Muscle of back (tissue), 13 donors: ENCODE measurements at places on chromosomes 11 and 22. TPM values are rescaled to one million over a fixed set of nuclear protein-coding genes. Genes with fewer than 3 reads are reported as not detected.

The PGA5 gene
- polyA plus RNA-seq, result 0.65 TPM

The KCNJ1 gene
- polyA plus RNA-seq, result 0.25 TPM

The OR5A1 gene
- not detected for polyA plus RNA-seq

The PIH1D2 gene
- 0.65 TPM for polyA plus RNA-seq

The NXPE2 gene
- 0.13 TPM for polyA plus RNA-seq

The GRAP2 gene
- 1.1 TPM for polyA plus RNA-seq

The BTBD18 gene
- polyA plus RNA-seq, result 0.12 TPM

The GLYATL2 gene
- 0.85 TPM for polyA plus RNA-seq

DNA sequence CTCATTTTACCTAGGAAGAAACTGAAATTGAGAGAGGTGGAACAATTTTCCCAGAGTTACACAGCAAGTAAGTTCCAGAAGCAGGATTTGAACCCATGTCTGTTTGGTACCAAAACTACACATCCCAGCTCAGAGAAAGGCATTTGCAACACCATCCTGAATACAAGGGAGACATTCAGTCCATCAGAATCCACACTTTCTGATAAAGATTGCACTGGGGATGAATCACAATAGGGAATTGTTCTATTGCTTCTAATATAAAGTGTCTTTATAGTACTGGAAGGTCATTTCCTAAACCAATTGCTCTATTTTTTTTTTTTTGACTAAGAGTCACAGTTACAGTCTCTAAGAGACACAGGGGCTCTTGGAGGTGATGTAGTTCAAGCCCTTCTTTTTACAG, 208.1 kb upstream of the CADM1 start:
- DNase-seq, result no peak

- peak; percentile 98 for DNase-seq
Observed at GRCh38 chr11:65720211-65720934, at the start of gene RNASEH2C. Gene RNASEH2C (minus strand): TSS chr11:65720798. CDS start chr11:65720758, 40 bp downstream.

DNA sequence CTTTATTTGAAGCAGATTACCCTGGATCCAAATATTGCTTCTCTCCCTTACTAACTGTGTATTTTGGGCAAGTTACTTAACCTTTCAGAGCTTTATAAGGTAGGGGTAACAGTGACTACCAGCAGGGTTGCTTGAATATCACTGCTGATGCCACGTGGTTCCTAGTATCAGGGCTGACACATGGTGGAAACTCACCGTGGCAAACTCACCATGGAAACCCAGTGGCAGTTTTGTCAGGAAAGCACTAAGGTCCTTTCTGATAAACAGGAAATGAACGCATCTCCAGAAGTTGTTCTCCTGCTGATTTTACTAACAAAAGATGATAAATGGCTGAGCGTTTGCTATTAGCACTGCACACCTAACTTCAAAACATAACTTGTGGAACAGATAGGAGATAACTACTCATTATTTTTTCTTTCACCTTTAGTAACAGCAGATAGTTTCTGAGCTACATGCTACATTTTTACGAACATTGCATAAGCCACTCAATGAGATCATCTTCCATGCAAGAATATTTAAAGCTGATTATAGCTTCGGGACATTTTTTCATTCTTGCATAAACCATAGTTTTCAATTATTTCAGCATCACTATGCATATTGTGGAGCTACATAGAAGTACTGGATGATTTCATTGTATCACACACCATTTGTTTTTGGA, 59.7 kb upstream of the RAG2 start:
- DNase-seq, result no peak

DNA sequence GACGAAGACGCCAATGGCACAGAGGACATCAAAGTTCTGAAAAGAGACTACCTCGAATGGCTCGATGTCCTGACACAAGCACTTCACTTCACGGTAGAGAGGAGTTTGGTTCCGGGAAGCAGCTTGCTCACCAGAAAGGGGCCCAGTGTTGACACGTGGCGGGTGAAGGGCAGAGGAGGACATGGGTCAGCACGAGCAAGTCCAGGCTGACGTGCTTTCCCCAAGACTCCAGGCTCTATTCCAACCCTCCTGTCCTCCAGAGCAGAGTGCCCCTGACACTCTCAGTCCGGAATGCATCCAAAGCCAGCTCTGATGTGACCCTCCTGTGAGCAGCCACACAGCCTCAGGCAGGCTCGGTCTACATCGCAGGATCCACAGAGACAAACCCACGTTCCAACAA, 77.5 kb upstream of the BID start:
- peak; percentile 47 for DNase-seq

GRCh38 chr11:36151933-36152580, 137.2 kb downstream of the COMMD9 start:
- DNase-seq, result no peak

DNA sequence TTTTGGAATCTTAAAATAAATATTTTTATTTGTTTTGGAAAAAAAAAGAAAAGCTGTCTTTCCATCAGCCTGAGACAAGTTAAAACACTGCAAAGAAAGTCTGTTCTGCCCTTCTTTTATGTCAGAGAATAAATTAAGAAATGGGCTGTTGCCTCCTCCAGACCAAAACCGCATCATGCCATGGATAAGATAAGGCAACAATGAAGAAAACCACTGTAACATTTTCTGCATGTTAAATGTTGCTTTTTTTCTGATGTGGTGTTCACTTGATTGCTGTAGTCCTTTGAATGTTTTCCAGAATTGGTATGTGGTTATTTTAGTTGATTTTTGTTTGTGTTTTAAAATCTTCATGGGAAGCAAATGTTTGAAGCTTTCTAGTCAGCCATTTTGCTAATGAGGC, 319.2 kb upstream of the CNTN5 start:
- no peak for DNase-seq

GRCh38 chr22:45682064-45682463, 10.4 kb downstream of the ATXN10 start:
- no peak for DNase-seq

DNA sequence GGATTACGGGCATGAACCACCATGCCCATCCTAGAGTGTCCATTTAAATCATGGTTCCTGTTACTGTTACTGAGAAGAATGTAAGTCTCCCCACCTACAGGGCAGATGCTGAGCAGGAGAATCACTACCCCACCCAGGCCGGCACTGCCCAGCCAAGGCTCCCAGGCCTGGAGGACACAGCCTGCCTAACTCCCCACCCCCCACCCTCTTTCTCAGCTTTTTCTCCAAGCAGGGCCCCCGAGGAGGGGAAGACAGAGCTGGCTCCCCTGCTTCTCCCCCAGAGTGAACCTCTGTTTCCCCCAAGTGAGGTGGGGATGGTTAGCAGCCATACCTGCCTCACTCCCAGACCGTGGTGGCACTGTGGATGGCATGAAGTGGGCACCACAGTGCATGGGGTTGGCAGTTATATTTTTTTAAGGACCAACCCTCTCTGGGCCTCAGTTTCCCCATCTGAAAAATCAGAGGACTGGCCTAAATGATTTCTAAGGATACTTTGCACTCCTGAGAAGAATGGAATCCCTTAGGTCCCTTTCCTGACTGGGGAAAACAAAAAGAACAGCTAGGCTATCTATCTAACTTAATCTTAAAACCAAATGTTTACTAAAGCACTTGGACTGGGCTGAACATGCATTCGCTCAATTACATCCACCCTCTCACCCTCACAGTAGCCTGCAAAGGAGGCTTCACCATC, 5.0 kb downstream of the CBX7 start:
- DNase-seq, result no peak

- DNase-seq, result no peak
Observed at GRCh38 chr22:37133304-37134018, 16.3 kb downstream of the IL2RB start.

DNA sequence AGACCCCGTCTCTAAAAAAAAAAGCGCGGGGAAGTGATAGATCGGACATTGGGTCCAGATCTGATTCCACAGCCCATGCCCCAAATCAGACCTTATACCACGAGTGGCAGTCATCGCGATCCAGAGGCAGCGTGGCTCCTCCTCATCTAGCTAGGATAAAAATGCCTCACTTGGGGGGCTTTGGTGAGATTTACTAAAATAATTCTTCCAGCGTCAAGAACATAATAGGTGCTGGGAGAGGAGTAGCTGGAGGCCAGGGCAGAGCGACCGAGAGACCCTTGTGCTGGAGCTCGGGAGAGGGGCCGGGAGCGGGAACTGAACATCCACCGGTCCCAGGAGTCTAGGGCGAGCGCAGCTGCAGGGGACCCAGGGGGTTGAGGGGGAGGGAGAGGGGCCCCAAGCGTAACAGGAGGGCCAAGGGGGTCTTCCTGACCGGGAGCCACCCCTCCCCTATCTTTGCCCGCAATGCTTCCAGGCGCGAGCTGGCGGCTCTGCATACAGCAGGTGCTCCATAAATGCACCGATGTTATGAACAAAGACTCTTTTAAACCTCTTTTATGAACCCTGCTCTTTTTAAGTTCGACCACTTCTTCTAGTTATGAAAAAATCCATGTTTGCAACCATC, 823 bp upstream of the CPT1A start:
- no peak for DNase-seq

- DNase-seq, result peak; percentile 49
Observed at GRCh38 chr11:84812471-84812969, 814.6 kb downstream of the DLG2 start.

- DNase-seq, result peak; percentile 19
Observed at GRCh38 chr11:72358466-72359405, 75.6 kb downstream of the CLPB start.

DNA sequence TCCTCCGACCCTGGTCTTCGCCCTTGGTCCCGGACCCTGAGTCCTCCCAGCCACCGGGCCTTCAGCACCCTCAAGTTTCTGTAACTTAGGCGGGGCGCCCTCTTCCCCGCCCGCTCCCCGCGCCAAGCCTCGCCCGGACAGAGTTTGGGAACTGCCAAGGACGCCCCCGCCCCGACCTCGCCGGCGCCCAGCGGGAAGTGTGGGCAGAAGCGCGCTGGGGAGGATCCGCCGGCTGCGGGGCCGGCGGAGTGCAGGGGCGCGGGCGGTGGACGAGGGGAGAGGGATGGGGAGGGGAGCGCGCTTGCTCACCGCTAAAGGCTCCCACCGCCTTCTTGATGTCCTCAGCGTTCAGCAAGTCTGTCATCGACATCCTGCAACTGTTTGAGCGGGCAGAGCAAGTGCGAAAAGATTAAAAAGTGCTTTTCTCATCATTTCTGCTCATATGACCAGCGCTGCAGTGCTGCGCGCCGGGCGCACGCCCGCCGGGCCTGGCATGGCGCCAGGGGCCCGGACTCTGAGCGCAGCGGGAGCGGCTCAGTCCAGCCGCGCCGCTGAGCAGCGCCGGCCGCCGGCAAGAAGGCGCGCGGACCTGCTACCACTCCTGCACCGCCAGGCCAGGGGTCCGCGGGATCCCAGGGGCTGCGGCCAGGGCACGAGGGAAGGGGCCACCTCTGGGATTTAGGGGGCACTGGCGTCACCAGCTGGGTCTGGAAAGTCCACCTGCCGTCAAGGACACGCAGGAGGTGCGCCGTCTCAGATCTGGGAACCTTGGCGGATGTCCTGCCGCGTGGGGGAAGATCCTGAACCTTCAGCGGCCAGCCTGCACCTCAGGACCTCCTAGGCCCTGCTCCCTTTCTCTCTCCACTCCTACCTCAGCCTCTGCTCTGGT, at the start of gene PVALB:
Gene PVALB, minus strand, starts transcription at position 400 of the 889 bp plus-strand sequence. Its CDS starts 30 bp downstream, at position 370.
- peak; percentile 33 for DNase-seq

DNA sequence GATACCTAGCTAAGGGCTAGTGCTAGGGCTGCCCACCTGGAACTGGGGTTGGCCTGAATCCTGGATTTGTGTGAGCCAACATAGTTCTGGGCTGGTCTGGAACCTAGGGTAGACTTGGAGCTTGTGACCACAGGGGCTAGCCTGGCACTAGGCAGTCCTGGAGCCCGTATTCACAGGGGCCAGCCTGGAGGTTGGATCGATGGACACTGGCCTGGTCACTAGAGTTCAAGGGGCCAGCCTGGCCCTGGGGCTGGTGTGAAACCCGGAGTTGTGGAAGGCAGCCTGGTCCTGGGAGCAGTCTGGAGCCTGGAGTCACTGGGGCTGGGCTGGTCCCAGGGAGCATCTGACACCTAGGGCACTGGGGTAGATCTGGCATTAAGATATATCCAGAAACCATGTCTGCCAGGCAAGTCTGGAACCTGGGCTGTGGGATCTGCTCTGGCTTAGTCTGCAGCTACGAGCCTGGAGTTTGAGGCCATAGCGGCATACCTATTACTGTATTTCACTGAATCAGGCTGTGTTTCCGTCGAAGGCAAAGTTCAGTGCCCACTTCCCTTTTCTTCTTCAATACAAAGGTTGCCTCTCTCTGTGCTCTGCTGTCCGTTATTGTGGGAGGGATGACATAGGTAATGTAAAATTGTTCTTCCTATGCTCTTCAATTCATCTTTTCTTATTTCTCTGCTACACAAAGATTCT, 9.1 kb upstream of the GLYATL1B start:
- no peak for DNase-seq

DNA sequence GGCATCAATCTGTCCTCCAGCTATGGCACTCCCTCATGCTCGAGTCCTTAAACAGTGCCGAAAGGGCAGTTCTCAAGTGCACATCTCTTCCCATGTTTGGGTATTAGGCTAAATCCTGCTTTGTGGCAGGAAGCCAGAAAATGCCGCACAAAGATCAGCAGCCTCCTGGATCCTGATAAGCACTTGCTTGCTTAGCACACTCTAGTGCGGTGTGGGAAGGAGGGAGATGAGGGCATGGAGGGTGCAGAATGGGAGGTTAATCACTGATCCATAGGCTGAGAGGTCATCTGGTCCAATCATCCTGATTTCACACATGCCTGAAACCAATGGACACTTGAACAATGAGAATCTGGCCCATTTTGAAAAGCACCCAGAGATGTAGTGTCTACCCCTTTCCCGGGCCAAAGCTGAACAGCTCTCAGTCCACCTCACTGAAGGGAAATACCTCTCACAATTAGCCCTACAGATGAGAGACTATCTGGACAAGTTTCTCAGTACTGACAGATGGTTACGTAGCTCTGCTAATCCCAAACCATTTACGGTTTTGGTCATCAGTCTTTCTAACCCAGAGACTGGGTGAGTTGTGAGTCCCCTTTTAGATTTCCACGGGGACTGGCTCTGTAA, 29.8 kb upstream of the CHRM4 start:
- no peak for DNase-seq

GRCh38 chr11:14320020-14320419, 39.0 kb downstream of the RRAS2 start:
- DNase-seq, result no peak

DNA sequence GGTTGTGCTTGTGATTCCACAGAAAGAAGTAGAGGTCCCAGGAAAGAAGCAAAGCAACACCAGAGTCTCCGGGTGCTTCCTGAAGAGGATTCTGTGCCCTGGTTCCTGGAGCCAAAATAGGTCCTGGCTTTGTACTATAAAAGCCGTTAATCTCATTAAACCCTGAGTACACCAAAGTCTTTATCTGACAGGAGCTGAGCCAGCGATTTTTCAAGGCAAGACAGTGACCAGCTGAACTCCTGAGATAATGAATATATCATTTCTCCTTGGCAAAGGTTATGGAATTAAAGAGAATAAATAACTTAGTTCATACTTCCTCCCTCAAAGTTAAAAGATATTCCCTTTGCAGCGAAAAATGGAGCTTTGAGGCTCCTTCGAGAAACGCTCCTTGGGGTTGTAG, 5.2 kb downstream of the TMEM138 start:
- no peak for DNase-seq

- peak; percentile 16 for DNase-seq
Observed at GRCh38 chr11:100639140-100639539, 47.9 kb upstream of the ARHGAP42 start.
